M059J (cell line): ENCODE measurements at places on chromosomes 2 and 18.

- DNase-seq = no peak
These were observed 217.0 kb downstream of the ANAPC1 start for GRCh38 chr2:111667001-111667400.

GRCh38 chr18:48910972-48911545, 39.7 kb downstream of the SMAD7 start:
- DNase-seq = no peak

GRCh38 chr2:137800386-137800785, 163.9 kb upstream of the HNMT start:
- no peak for DNase-seq

- no peak for DNase-seq
These were observed 11.3 kb upstream of the ARHGEF4 start for GRCh38 chr2:130825231-130825965.

DNA sequence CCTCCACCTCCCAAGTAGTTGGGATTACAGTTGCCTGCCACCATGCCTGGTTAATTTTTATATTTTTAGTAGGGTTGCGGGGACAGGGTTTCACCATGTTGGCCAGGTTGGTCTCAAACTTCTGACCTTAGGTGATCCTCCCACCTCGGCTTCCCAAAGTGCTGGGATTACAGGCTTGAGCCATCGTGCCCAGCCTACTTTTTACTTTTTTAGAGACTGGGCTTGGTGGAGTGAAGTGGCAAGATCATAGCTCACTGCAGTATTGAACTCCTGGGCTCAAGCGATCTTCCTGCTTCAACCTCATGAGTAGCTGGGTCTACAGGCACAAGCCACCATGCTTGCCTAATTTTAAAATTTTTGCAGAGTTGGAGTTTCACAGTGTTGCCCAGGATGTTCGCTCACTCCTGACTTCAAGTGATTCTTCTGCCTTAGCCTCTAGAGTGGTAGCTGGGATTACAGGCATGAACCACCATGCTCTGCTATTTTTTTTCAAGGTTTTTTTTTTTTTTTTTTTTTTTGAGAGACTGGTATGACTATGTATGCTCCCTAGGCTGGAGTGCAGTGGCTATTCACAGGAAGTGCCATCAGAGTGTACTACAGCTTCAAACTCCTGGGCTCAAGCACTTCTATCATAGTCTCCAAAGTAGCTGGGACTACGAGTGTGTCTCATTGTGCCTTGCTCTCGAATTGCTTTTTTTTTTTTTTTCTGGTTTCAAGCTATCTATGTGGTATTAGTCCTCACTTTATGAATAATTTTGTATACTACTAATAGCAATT, 11.9 kb downstream of the MSH2 start:
- DNase-seq = no peak

- DNase-seq = no peak
These were observed 168.0 kb downstream of the ASXL3 start for GRCh38 chr18:33745871-33746545.

- DNase-seq = peak; percentile 28
These were observed 21.5 kb upstream of the EPC2 start for GRCh38 chr2:148623086-148623485.

DNA sequence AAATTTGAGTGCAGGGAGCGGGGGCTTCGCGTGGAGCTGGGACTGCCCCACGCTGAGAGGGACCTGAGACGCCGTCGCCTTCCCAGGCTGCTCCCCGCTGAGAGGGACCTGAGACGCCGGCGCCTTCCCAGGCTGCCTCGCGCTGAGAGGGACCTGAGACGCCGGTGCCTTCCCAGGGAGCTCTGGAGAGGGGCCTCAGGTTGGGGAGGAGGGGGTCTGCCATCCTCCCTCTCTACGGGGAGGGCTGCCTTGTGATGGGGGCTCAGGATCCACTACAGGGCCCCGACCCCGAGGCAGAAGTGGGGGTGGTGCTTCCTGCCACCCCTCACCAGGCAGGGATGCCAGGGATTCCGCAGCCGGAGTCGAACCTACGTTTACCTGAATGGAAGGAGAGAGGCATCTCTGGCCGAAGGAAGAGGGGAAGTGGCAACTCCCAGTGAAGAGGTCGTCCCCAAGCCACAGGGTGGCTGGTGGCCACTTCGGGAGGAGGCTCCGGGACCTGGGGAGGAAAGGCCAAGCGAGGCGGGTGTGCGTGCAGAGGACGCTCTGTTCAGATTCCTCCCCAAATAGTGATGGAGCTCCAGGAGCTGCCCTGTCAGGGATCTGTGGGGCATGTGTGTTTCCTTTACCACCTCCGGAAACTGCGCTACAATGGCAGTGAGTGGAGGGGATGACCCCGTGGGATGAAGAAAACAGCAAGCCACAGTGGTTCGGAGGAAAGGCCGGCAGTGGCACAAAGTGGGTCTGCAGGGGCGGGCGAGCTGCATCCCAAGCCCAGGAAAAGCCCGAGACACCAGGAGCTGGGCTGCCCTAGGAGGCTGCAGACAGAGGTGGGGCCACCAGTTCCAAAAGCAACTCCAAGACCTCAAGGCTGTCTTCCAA, 108.2 kb upstream of the CTDP1 start:
- no peak for DNase-seq

DNA sequence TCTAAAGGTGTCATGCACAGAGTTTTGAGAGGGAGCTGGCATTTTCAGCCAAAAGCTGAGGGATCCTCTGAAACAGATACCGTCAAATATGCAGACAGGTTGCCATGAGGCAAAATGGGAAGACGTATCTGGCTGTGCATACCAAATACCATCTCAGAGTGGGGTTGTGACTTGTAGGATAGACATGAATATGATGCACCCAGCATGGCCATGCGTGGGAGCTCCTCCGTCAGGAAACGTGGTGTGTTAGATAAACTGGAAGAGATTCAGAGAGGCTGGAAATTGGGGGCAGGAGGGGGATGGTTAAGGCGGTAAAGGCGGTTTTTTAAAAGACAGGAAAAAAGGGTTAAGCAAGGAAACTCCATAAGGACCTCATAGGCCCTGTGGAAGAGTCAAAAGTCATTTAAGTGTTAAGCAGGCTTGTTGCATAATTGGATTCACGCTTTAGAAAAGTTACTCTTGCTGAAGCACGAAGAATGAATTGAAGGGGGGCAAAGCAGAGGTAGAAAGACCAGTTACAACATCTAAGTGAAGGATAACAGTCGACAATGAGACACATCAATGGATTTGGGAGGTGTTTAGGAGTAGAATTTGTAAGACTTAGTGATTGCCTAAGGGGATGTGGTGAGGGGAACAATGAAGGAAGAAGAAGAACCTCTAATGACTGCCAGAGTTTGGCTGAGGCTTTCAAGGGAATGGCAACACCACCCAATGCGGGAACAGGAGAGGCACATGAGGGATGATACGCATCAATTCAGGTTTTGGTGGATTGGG, 139.6 kb upstream of the CTAGE1 start:
- DNase-seq = peak; percentile 55

DNA sequence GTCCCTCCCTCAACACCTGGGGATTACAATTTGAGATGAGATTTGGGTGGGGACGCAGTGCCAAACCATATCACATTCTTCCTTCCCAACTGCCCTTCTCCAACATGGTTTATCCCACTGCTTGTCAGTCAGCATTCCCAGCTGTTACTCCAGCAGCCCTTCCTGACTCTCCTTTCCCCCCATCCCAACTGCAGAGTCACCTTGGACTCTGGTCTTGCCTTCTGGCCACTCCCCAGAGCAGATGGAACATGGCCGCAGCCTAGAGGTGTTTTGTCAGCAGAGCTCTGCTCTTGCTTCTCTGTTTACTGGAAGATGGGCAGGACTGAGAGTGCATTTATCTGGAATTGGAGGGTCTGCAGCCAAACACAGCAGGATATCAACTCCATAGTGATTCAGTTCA, 51.2 kb upstream of the MEX3C start:
- DNase-seq = no peak
